Right renal pelvis (tissue), 4 donors: ENCODE measurements at places on chromosomes 16 and 17. TPM values are rescaled to one million over a fixed set of nuclear protein-coding genes. Genes with fewer than 3 reads are reported as not detected.
A peak's percentile ranks its signal among the peaks of the same experiment; 100 is the strongest.

PIRT gene
- 0.21 TPM for polyA plus RNA-seq

WNT9B gene
- polyA plus RNA-seq, result 11.4 TPM

DNA sequence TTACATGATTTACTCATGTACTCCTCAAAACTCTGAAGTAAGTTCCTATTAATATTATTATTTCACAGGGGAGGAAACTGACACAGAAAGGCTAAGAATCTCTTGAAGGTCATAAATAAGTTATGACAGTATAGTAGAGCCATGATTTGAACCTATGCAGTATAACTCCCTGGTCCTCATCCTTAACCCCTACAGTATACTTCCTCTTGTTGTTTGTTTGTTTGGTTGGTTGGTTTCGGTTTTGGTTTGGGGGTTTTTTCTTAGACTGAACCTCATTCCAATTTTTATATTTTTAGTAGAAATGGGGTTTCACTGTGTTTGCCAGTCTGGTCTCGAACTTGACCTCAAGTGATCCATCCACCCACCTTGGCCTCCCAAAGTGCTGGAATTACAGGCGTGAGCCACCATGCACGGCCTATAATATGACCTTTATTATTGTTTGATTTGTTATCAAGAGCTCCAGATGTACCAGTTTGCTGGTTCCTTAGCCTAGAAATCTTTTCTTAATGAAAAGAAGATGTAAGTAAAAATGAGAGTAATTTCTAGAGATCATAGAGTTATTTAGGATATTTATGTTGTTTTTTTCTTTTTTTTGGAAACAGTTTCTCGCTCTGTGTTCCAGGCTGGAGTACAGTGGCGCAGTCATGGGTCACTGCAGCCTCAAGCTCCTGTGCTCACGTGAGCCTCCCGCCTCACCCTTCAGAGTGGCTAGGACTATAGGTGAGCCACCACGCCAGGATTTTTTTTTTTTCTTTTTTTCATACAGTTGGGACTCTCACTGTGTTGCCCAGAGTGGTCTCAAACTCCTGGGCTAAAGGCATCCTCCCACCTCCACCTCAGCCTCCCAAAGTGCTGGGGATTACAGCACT is 4.8 kb downstream of the PRR11 start:
- no peak for DNase-seq

CARD14 gene
- polyA plus RNA-seq, result 1.5 TPM

FA2H gene
- 4.0 TPM for polyA plus RNA-seq

DNA sequence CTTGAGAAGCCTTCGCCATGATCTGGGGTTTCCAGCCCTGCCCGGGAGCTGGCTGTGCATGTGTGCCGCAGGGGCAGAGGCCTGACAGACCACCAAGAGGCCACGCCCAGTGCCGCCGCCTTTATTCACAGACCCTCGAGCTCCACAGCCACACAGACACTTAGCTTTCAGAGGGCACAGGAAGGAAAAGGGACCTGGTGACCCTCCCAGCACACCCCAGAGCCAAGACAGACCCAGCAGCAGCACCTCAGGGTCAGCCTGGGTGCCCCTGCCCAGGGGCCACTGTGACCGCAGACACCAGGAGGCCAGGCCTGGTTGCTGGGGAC is 10.8 kb downstream of the MCRIP1 start:
- DNase-seq, result no peak

- no peak for DNase-seq
Measured at GRCh38 chr17:27430882-27431491, 25.3 kb upstream of the KSR1 start.

DNA sequence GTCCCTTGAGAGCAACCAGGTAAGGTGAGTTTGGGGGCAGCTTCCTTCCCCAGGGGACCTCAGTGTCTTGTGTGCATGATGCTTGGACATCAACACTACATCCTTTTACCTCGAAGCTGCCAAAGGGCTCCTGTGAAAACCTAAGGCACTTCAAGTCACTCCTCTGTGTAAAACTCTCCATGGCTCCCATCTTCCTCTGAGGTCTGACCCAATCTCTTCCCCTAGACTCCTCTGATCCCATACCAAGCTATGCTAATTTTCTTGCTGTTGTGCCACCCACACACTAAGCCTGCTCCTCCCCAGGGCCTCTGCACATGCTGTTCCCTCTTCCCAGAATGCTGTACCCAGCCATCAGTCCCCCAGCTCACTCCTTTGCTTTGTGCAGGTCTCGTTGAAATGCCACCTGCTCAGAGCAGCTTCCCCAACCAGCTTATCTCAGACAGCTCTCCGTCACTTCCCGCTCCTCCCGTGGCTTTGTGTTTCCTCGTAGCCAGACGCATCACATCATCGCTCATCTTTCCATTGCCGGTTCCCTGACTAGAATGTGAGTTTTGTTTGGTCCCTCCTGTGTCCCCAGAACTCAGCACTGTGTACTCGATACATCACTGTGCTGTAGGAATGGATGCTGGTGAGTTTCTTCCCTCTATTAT is 78.4 kb downstream of the CNGB1 start:
- DNase-seq, result no peak

DNA sequence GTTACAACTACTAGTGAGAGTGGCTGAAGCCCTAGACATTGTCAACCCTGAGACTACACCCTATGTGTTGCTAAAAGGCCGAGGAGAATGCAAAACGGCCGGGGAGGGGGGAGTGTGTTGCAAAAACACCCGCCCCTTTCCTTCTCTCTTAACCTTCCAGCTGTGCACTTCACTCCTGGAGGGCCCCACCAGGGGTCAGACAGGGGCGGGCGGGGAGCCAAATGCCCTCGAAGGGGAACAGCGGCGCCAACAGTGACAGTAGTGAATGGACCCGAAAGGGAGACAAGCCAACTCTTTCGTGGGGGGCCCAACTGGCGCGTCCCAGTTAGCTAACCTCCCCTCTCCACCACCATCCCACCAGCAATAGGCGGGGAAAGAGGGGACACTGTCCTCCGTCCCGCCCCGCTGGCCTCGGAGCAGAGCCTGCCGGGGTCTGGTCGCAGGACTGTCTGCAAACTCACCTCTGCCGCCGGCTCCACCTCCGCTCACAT is 352 bp downstream of the MARF1 start:
- DNase-seq, result peak; percentile 48

DNA sequence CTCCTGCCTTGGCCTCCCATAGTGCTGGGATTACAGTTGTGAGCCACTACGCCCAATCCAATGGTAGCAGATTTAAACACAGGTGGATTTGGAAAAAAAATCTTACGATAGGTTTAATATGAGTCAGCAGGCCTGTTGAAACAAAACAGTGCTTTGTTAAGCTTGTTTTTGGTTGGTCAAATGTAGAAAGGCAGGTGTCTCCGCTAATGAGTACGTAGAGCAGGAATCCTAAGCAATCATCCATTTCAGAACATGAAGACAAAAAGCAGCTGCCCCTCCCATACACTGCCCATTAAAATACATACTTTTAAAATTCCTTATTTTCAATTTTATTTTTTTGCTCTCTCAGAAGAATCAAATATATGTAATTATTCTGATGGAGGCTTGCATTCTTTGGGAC is 1.9 kb upstream of the WWOX start:
- no peak for DNase-seq
